IPS DF 6.9 (cell line): ENCODE measurements at places on chromosomes 1 and 21.

DNA sequence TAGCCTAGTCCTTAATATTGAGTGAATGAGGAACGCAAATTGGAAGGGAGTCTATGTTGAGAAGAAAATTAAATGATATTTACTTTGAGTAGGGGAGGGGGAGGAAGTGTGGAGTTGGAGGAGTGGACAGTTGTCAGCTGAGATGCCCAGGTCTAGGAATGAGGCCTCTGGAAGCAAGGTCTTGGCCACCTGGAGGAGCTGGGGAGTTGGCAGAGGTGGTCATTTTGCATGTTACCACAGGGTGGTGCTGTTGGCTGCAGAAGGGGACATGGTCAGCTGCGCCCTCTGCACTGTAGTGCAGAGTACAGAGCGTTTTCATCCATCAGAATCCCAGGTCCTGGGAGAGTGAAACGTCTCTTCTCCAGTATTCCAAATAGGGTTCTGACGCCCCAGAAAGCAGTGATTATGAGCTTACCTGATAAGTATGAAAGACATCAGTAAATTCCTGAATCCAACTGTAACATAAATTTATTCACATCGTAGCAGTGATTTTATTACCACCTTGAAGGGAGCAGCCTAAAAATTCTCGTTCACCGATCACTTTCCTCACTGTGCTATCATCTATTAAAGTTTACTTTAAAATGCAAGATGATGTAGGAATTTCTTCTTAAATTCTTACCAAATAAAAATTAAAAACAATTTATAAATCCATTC is 13.8 kb downstream of the PARK7 start:
- peak; percentile 82 for DNase-seq

GRCh38 chr1:28811369-28811765 is 603 bp upstream of the OPRD1 start:
- DNase-seq = no peak

DNA sequence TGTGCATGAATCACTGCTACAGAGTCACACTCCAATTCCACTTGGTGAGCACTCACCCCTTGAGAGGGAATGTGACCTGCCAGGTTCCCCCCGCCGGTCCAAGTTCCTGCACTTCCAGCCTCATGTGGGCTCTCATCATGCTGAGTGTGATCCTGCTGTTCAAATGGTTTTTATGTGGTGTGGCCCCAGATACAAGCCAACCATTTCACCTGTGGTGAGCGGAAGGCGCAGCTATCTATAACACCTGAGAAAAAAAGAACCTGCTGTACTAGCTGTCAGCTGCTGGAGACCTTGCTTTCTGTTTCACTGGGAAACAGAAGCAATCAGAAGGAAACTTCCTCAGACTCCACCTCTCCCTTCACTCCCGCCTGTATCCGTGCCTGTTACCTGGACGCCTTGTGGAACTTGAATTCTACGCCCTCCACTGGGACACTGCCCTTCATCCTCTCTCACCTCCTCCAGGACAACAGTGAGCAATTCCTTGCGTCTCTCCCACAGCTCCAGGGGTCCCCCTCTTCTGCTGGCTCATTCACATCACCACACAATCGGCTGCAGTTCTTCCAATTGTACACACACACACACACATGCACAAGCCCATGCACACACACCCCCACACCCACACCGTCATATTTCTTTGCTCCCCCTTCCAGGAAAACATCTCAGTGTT is 64.4 kb upstream of the RPL11 start:
- no peak for DNase-seq

DNA sequence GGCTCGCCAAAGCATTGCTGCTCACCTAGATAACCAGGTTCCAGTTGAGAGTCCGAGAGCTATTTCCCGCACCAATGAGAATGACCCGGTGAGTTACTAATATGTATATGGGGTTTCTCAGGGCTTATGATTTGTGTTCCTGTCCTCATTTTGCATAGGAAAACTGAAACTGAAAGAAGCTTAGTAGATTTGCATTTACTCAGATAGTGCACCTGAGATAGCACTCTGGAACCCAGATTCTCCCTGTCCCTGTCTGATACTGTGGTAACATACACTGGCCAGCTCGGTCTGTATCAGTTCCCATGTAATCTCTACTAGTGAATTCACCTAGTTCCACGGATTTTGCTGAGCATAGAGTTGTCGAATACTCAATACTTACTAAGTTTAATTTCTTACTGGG is 28.1 kb downstream of the DAP3 start:
- DNase-seq = no peak

DNA sequence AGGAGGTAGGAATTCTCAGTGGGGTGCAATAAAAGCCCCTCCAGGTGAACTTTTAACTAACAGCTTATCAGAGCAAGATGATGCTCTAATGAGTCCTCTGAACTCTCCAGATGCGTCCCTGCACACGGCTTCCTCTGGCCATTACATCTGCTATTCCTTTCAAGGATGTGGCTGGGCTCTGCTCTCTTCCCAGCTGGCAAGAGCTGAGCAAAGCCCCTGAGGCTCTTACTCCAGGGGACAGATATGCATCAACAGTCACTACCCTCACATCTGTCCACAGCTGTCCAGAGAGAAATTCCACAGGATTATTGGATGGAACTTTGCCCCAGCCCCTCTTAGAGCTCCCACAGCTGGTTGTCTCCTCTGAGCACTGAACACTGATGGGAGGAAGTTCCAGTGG is 267.8 kb downstream of the C1orf94 start:
- no peak for DNase-seq

GRCh38 chr1:66752000-66752592 is at the start of gene DYNLT5:
DYNLT5 (plus strand) TSS chr1:66752459; CDS start chr1:66754659, 2,200 bp downstream.
- no peak for DNase-seq
